ENCODE measurements at places on chromosomes 7 and 10.

- DNase-seq: no peak
These were observed 162.6 kb downstream of the UBE2H start for GRCh38 chr7:129790136-129790535.

DNA sequence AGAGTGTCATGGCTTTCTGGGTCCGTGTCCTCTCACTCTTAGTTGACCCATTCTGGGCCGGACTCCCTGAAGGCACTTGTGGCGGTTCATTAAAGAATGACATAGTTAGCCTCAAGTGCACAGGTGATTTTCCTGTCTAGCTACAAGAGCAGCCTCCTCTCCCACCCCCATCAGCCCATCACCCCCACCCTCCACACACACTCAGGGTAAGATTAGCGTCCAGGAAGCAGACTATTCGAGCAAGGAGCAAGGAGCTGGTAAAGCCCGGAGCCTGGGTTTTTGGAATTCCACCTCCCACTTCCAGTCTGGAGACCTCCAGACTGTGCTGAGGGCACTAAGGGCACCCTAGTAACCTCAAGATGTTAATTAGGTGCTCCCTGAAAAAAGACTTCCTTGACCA is 39.5 kb downstream of the TACR2 start:
- DNase-seq: no peak

GRCh38 chr10:29546773-29547313 is 87.9 kb downstream of the SVIL start:
- DNase-seq: no peak

GRCh38 chr10:129873351-129873750 is 90.7 kb downstream of the EBF3 start:
- DNase-seq: no peak

DNA sequence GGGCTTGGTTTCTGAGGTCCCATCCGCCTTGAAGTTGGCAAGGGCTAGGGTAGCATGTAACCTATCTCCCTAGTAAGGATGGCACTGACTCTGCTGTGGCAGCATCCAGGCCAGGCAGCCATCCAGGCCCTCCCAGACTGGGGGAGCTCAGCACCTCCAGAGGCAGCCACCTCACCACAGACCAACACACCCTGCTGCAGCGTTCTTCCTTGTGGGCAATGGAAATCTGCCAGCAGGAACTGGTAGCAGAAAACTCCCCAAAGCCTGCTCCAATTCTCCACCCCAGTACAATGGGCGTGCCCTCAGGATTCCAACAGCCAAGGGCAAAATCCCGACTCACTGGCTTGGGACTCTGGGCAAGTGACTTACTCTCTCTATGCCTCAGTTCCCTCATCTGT is 27.5 kb downstream of the DLG5 start:
- peak; percentile 95 for DNase-seq

DNA sequence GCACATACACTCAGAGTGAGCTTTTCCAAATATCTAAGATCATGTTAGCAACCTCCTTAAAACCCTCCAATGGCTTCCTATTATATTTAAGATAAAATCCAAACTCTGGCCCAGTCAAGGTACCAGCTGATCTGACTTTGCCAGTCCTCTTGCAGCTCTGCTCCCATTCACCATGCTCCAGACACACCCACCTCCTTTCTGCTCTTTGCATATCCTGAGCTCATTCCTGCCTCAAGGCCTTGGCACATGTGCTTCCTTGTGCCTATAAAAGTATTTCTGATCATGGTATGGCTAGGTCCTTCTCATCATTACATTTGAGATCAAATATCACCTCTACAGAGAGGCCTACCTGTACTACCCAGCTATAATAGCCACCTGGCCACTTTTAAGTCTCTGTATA is 27.5 kb downstream of the XPNPEP1 start:
- no peak for DNase-seq

DNA sequence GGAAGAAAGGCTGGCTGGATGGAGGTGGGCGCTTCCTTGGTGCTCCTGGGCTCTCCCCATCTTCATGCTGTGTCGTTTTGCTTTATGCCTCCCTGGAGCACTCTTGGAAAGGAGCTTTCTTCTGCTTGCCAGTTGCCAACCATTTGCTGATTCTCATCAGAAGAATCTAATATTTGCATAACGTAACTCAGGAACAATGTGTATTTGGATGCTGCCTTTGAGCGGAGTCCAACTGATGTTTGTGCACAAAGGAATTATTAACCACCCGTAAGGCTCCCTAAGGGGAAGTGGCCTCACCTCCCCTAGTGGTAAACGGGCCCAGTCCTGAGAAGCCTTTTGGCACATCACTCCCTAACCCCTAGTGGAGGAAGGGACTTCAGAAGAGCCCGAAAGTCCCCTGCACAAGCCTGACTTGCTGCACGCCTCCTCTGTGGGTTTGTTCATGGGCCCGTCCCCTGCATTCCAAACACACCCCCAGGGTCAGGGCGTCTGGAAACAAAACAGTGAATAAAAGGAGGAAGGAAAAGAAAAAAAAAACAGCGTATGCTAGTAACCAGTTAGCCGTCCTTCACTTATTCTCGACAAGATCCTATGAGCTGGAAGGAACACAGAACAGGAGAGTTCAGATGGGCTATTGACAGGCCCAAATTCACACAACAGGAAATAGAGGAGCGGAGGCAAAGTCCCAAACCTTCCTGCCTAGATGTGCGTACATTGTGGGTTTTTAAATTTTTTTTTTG is 602.2 kb downstream of the LRMDA start:
- DNase-seq: no peak

- no peak for DNase-seq
These were observed 98.0 kb downstream of the RALA start for GRCh38 chr7:39721345-39721744.

DNA sequence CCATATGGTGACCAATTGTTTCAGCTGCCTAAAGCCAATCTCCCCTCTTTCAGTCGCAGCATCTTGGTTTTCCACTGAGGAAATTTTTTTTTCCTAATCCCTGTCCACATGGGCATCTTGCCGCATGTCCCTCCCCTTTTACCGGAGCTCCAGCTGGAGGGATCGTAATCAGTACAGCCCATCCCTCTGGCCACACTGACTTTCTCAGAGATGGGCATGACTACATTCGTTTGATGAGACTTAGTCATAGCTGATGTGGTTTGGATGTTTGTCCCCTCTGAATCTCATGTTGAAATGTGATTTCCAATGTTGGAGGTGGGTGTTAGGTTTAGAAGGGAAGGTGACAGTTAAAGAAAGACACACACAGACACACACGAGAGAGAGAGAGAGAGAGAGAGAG is 186.8 kb upstream of the CXCL12 start:
- DNase-seq: no peak

DNA sequence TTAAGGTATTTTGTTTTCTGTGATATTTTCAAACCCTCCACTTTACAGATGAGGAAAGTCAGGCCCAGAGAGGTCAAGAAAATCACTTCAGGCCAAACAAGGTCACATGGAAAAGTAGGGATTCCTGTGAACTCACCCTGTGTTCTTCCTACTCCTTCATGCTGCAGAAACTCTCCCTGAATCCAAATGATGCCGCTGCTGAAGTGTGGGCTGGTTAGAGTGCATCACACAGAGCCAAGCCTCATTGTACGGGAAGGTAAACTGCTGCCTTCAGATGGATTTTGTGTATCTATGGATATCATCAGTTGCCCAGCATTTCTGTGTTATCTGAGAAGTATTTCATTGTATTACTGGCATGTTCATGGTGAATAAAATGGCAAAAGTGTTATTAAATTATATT is 75.4 kb downstream of the NRG3 start:
- no peak for DNase-seq

DNA sequence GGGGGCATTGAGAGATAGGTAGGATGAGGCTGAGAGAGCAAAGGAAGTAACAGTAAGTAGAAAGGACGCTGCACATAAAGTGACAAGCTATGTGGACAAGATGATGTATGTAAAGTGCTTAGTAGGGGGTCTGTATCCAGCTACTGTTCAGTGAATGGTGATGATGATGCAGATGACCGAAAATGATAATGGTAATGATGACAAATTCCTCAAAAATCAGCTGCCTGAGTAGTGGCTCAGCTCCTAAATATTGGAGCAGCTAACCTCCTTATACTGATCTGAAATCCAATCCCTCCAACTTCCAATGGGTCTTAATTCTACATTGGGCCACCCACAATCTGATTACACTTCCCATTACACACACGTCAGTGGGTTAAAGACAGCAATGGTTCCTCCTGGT is 27.1 kb upstream of the KCNMA1 start:
- no peak for DNase-seq

- no peak for DNase-seq
These were observed 55.9 kb downstream of the SLC25A13 start for GRCh38 chr7:96266015-96266414.

DNA sequence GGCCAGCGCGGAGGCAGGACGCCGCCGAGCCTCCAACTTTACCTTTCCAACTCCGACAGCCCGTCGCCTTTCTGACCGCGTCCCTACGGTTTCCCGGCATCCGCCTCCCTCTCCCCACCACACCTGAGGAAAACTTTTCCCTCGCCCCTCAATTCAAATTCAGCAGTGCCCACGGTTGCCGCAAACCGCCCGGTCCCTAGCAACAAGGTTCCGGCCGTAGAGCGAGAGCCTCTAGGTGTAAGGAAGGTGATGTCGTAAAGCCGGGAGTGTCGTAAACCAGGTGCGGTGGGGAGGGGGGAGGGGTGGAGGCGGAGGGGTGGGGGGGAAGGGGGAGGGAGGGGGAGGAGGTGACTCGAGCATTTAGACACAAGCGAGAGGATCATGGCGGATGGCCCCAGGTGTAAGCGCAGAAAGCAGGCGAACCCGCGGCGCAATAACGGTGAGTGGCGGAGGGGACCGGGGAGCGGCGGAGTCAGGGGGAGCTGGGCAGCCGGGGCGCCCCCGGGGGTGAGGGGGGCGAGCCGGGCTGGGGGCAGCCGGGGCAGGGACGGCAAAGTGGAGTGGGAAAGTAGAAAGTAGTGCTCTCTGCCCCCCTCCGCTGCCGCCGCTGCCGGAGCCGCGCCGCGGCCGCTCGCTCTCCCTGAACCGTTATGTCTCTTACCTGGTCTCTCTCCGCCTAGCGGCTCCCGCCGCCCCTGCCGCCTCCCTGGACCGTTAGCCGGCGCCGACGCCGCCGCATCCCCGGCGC is at the start of gene ZEB1:
TSS of gene ZEB1 (plus strand) at position 363 of the 748 bp plus-strand sequence. CDS start at position 382, 19 bp downstream.
- peak; percentile 86 for DNase-seq

DNA sequence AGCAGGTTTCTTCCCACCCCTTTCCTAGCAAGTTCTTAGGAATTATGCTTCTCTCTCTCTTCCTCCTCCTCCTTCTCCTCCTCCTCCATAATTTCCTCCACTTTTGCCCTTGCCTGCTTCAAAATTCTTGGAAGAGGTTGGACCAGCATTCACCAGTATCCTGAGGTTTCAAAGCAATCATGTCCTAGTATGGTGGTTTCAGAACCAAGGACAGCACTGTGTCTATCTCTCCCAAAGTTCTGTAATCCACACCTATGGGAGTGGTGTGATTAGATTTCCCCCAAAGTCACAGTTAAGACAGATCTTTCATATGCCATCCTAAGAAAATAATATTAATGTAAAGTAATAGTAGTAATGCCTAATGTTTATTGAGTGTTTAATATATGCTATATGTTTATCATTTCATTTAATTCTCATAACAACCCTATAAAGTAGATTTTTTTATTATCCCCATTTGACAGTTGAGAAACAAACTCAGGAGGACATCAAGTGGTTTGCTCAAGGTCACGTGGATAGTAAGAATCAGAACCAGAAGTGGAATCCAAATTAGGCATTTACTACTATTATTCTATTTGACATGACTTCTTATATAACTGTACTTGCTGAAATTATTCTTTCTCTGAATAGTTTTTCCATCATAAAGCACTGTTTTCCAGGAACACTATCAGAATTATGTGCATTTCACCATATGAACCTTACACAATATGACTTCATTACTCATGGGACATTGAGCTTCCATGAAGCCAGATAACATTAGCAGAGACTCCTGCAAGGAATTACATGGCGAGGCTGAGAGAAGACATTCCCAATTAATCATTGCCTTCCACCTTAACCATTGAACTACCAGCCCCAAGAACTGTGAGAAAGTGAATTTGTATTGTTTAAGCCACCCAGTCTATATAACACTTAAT is 91.4 kb downstream of the IPMK start:
- DNase-seq: peak; percentile 26

- DNase-seq: no peak
These were observed 121.3 kb downstream of the BMPER start for GRCh38 chr7:34026481-34027190.

- no peak for DNase-seq
These were observed 184.7 kb downstream of the EBF3 start for GRCh38 chr10:129779126-129780111.

DNA sequence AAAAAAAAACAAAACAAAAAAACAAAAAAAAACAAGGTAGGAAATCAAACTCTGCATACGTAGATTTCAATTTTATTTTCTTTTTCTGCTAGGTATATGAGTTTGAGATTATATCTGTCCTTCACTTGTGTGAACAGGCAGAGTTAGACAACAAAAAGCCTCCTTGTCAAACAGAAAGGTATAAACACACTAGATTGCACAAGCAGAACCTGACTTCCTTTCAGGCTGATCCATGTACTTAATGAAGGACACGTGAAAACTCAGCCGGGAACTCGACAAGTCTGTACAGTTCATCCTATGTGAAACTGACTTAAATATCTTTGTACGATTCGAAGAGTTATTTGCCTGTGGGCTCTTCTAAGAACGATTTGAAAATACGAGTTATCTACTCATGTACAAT is 254.1 kb downstream of the ARL4A start:
- peak; percentile 89 for DNase-seq

GRCh38 chr10:133236401-133237240 is 1.0 kb upstream of the VENTX start:
- DNase-seq: no peak

DNA sequence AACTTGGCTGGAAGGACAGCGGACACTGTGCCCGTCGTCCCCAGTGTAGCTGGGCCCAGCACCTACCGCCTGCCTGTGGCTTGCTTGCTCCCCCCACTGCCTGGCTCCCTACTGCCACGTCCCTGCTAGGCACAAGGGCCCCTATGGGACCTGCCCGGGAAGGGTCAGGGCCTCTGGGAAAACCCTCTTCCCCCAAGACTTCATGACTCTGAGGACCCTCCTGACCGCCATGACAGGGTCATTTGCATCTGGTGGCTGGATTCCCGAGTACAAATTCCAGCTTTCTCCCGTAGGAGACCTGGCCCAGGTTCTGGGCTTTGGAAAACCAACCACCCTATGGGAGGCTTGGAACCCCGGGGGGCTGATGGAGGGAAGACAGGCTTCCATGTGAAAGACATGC is 1.4 kb upstream of the MMD2 start:
- DNase-seq: no peak

- peak; percentile 27 for DNase-seq
These were observed 41.8 kb upstream of the TMEM213 start for GRCh38 chr7:138755842-138756590.

- no peak for DNase-seq
These were observed 94.3 kb upstream of the SORCS3 start for GRCh38 chr10:104546756-104547155.

DNA sequence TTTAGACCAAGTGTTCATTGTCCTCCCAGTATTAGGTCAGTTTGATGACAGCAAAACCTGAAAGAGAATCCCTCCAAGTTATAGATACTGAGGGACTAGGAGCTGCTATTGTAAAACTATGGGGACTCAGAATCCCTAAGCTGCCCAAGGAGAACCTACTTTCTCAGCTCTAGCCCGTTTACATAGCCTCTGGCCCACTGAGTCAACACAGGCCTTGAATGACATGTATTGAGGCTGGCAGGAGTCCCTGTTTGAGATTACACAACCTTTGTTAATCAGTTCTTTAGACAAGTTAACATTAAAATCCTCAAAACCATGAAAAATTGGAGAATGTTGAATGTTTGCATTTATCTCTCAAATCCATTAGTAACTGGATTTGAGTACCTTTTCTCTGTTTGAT is 1079.0 kb downstream of the KCNMA1 start:
- DNase-seq: peak; percentile 45
